CD14-positive monocyte (primary cell): ENCODE measurements at places on chromosomes 13 and 19.

GRCh38 chr19:41705393-41706174 is 2.8 kb upstream of the CEACAM5 start:
- no peak for DNase-seq

- no peak for DNase-seq
These were observed 7.0 kb upstream of the WBP4 start for GRCh38 chr13:41054212-41054877.

DNA sequence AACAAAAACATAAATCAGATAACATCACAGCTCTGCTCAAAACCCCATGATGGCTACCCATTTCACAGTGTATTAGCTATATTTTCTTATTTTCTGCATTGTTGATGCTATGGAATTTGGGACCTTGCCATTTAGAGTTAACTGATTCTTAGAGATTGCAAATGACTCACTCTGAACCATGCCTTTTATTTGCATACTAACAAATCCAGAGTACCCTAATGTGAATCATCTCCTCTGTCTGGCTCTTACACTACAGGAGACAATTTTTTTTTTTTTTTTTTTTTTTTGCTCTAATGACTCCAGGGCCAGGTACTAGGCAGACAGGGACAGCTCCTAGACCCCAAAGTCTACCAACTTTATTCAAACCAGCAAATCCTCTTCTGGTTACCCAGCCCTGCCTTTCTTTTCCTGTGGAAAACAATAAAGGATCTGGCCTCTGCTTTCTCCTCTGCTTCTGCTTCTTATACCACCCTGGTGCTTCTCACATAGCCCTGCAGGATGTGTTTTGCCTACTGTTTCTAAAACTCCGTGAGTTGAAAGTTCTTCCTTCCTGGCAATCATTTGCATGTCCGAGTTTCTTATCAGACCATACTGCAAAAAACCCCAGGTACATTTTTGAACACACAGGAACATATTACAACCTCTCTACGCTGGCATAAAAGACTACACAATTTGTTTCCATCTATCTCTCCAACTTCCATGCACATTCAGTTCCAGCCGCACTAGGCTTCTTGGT is 10.6 kb upstream of the ZNF460 start:
- no peak for DNase-seq

- no peak for DNase-seq
These were observed 1651.9 kb upstream of the MIR17HG start for GRCh38 chr13:89695343-89696257.

DNA sequence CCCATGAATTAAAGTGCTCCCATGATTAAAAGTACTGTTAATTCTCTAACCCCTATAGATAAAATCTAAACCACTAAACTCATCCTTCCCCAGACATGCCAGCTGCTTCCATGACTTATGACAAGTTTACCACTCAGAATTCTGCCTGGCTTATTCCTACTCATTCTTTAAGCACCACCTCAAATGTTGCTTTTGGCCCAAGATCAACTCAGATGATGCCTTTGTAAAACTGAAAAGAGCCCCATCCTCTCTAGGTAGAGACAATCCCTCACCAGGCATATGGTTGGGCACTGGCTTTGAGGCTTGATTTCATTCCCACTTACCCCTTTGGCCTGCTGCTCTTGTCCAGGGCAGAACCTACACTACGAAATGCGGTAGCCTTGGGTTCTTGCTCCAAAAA is 250.0 kb downstream of the DNAJC15 start:
- no peak for DNase-seq

GRCh38 chr13:89221557-89222158 is 1550.5 kb downstream of the SLITRK5 start:
- DNase-seq, result no peak

DNA sequence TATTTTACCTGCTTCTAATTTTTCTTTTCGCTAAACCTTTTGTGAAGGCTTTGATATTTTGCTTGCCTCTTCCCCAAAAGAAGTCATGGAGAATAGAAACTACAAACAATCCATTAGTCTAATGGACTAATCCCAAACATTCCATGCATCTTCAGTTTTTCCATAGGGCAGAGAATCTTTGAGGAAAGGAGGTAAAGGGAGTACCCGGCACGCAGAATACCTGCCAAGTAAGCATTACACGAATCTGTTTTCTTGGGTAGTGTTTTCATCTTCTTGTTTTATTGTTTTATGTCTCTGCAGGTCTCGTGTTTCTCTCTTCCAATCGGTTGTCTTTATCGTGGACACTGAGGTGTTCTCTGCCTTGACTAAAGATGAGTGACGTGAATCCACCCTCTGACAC is at the start of gene NLRP8:
Gene NLRP8, plus strand, starts transcription at position 301 of the 400 bp plus-strand sequence.
- no peak for DNase-seq

DNA sequence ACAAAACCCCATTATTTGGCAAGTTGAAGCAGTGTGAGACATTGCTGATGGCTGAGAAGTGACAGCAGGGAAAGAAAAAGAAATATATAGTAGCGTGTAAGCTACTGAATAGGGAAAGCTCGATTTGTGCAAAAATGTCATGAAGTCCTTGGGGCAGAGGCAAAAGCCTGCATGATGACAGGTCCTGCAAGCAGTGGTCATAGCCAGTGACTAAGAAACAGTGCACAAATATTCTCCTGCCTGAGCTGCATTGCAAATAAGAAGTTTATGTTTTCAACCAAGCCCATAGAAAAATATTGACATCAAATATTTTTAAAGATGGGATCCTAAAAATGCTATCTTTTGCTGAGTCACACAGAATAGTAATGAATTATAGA is 270.0 kb downstream of the SLITRK6 start:
- no peak for DNase-seq

DNA sequence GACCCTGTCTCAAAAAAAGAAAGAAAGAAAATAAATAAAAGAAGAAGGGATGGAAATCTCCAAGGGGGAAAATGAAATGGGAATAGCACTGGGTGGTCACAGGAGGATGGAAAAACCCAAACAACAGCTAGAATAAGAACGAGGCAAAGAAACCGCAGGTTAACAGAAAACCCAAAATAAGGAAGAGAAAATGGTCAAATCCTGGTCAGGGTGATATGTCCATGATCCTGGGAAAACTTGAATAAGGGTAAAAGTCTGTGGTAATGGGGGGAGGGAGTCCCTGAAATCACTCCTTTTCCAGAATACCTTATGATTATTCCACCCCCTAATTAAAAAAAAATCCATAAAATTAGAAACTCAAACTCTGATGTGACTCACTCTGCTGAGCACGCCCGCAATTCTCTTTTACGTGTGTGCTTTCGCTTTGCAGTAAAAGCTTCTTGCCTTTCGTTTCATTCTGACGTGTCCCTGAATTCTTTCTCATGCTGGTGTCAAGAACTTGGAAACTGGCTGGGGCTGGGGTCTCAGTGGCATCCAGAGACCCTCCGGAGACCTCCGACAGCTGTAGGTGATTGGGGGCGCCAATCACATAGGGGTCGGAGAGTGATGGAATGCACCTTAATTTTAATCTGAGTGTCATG is 4.3 kb upstream of the NAXD start:
- DNase-seq, result no peak

DNA sequence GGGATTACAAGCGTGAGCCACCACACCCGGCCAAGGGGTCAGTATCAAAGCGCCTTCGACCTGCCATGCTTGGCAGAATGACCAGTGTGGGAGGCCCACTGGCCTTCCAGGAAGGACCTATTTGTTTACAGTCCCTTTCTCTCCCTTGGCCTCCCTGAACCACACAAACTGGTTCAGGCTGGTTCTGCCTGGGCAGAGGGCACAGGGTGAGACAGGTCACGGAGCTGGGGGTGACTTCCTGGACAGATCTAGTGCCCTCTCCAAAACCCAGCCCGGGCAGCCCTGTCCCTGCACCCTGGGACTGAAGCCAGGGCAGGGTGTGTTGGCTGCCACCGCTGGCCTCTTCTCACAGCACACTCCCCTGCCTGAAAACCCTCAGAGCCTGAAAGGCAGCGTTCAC is 11.3 kb downstream of the PLEKHF1 start:
- DNase-seq, result no peak

DNA sequence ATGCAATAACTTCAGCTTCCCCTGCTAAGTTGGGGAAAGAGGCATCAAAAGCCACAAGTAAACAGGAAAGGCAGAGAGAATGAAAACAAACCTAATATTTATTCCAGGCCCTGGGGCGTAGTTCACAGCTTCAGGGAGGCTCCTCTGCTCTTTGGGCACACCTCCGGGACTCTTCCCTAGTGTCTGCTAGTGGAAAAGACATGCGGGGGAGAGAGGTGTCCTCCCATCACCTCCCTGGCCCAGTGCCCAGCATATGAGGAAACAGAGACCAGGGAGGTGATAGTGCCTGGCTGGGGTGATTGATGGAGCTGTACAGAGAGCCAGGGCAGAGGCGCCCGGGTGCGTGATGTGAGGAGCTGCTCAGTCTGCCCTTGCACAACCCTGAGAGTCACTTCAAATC is 71.0 kb downstream of the RASL11A start:
- no peak for DNase-seq

DNA sequence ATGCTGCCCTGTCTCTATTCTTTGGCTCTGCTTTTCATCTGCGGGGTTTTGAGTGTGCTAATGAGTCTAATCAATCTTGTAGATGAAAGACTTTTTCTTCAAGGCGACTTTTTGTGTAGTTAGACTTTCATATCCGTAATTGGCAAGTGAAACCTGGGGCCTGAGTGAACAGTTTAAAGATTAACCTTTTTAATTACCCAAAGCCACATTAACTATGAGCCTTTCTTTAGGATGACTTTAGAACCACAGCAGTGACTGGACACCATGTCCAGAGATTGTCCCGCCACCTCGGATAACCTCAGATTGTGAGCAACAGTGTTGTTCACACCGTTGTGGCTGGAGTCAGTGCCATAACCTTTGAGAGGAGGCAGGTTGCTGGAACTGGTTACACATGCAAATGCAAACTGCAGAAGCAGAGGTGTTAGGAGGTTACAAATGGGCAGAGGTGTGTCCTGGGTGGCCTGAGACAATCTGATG is 58.7 kb downstream of the SIAH3 start:
- DNase-seq, result no peak

GRCh38 chr13:40780822-40781401 is 8.5 kb upstream of the SLC25A15 start:
- DNase-seq, result no peak

DNA sequence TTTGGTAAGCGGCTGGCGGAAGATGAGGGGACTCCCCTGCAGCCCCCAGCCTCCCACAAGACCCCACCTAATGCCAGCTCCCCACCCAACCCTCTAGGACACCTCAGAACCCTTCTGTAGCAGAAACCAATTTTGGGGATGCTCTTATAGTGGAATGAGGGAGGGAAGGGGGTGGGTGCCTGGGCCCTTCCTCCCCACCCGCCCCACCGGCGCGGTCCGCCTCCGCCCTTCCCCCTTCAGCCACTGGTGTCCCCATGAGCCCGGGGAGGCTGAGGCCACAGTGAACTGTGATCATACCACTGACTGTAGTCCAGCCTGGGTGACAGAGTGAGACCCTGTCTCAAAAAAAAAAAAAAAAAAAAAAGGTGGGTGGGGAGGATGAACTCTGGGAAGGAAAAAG is 16.2 kb downstream of the TLE6 start:
- DNase-seq, result no peak

DNA sequence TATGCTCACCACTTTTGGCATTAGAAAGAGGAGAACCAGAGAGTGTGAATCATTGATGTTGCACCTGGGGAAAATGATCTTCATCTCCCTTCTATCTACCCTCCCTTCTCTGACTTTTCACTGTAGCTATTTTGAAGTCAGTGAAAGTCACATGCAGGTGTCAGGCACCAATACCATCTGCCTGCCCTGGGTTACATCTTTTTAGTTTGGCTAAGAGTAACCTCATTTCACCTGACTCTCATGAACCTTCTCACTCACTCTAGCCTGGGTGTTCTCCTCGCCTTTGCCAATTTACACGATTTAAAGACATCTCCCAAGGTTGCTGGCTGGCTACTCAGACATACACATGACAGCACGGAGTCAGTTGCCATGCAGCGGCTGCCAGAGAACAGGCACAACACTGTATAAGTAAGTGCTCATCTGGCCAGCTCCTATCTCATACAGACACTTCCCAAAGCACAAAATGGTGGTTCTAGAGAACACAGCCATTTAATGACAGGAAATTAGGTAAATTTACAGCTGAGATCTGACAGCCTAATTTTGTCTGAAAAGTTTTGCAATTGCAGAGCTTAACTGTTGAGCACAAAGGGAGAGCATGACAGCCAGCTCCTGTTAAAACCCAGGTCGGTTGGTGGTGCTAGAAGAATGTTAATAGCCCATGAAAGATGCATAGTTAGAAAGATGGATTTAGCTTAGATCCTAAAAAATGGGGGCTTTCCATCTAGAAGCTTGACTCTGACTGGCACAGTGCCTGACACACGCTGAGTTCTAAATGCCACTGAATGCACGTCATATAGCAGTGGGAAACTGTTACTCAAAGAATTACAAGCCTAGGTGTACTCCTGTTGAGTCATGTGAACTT is 32.5 kb downstream of the LCP1 start:
- no peak for DNase-seq

GRCh38 chr13:66840621-66841020 is 389.5 kb downstream of the PCDH9 start:
- DNase-seq, result no peak

DNA sequence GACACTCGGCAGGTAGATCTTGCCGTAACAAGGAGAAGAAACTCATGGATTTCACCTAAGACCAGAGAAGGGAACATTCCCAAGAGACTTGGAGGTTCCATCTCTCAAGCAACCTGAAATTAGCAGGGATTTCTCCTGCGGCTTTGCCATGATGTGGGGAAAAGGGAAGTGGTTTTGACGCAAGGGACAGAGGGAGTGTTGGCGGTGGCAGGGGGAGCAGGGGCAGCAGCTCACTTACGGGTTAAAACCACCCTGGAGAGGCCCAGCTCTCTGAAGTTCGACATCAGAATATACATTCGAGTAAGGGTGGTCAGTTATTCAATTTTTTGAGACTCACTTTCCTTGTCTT is 76.1 kb upstream of the POMP start:
- DNase-seq, result peak; percentile 29

DNA sequence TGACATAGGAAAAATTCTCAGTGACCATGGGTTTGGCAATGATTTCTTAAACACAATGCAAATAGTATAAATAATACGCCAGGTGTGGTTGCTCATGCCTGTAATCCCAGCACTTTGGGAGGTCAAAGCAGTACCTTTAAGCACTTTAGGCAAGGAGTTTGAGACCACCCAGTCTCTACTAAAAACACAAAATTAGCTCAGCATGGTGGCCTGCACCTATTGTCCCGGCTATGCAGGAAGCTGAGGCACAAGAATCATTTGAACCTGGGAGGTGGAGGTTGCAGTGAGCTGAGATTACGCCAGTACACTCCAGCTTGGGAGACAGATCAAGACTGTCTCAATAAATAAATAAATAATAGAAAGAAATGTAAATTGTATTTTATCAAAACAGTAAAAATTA is 356.5 kb upstream of the SLITRK6 start:
- no peak for DNase-seq
